ENCODE measurements at places on chromosomes 4 and X. TPM values are rescaled to one million over a fixed set of nuclear protein-coding genes. Genes with fewer than 3 reads are reported as not detected.
A peak's percentile ranks its signal among the peaks of the same experiment; 100 is the strongest.

DNA sequence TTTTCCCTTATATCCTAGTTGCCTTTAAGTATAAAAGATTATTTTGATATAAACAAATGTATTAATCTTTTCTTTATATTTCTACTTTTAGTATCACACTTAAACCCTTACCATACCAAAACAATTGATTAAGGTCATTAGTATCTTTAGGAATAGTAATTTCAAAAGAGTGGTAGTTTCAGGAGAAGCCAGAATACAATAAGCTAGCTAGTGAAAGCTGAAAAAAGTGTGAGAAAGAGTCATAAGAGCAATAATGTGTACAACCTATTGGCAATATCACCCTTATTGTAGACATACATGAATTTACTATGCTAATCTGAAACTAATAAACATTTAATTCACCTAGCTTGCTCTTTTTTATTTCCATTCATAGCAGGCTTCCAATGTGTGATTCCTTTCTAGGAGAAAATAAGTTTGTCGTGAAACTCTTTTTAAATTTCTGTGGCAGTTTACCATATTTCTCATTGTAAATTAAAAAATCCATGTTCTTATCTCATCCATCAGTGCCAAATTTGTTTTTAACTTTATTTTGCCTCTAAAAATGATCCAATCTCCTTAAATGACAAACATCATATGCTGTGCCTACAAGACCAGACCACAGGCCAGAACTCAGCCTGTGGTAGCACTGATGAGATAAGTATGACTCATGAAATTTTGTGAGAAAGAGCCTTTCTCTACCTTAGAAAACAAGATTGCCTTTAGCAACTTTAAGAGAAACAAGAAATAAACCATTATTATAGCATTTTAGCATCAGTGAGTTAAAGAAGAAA lies 8.1 kb downstream of the NEK1 start:
- DNase-seq: peak; percentile 40
- H3K4me3 ChIP-seq: no peak overlapping the region
- H3K4me1 ChIP-seq: peaks cover 28% of the 10 kb centered on the region
- H3K27me3 ChIP-seq: no peaks in the 10 kb centered on the region
- H3K36me3 ChIP-seq: peaks cover 24% of the 10 kb centered on the region

- no peak for DNase-seq
- H3K4me3 ChIP-seq: no peak overlapping the region
- no peaks in the 10 kb centered on the region for H3K4me1 ChIP-seq
- no peak overlapping the region for H3K27ac ChIP-seq
- no peaks in the 10 kb centered on the region for H3K27me3 ChIP-seq
Observed at GRCh38 chr4:111399623-111400022, 745.6 kb upstream of the FAM241A start.

DNA sequence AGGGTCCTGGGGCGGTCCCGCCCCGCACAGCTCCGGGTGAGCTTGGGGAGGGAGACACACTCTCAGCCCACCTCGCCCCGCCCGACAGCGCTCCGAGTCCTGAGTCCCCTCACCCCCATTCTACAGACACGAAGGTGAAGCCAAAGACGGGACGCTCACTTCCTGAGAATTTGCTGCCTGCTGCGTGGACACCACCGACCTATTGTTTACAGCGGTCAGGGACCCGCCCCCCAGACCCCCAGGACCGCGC lies 796 bp upstream of the ZNF141 start:
- peaks cover 48% of the 10 kb centered on the region for H3K36me3 ChIP-seq
- H3K27me3 ChIP-seq: peaks cover 2% of the 10 kb centered on the region
- H3K4me1 ChIP-seq: peaks cover 27% of the 10 kb centered on the region
- H3K27ac ChIP-seq: peak overlapping the region; percentile 100

- H3K4me1 ChIP-seq: no peaks in the 10 kb centered on the region
- no peaks in the 10 kb centered on the region for H3K36me3 ChIP-seq
- no peak overlapping the region for H3K27ac ChIP-seq
- no peaks in the 10 kb centered on the region for H3K27me3 ChIP-seq
Observed at GRCh38 chr4:74874753-74875367, 58.1 kb upstream of the PARM1 start.

The PABPC5 gene
- not detected for total RNA-seq

GRCh38 chrX:22313766-22314165 lies 41.1 kb downstream of the CBLL2 start:
- H3K27ac ChIP-seq: no peak overlapping the region
- no peaks in the 10 kb centered on the region for H3K27me3 ChIP-seq
- no peaks in the 10 kb centered on the region for H3K36me3 ChIP-seq
- no peak overlapping the region for H3K4me3 ChIP-seq

DNA sequence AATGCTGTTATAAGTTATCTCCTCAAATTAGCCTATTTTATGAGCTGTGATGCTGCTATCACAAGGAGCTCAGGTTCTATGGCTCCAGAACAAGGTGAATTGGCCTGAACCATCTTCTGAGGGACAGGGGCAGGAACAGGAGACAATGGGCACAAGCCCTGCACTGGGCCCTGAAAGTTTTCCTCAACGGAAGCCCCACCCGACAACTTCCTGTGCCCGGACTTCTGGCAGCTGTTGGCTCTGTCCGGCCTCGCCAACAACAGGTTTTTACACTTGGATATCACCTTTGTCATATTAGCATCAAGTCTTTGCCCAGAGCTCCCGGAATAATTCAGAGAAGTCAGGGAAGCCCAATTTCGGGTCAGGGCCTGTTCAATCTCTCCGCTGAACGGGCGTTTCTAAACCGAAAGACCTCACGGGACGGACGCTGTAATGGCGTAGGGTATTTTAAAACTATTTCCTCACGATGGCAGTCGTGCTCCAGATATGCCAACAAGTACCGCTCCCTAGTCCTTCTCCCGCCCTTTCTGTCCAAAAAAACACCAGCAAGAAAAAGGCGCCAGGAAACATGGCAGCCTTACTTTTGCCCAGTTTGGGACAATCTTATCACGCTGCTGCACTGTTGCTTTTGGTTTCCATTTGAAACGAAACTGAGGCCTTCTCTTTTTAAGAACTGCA lies 201.0 kb upstream of the STK26 start:
- H3K4me3 ChIP-seq: no peak overlapping the region
- peaks cover 2% of the 10 kb centered on the region for H3K36me3 ChIP-seq
- peaks cover 10% of the 10 kb centered on the region for H3K4me1 ChIP-seq
- no peak overlapping the region for H3K27ac ChIP-seq

The TEX13B gene
- not detected for total RNA-seq

DNA sequence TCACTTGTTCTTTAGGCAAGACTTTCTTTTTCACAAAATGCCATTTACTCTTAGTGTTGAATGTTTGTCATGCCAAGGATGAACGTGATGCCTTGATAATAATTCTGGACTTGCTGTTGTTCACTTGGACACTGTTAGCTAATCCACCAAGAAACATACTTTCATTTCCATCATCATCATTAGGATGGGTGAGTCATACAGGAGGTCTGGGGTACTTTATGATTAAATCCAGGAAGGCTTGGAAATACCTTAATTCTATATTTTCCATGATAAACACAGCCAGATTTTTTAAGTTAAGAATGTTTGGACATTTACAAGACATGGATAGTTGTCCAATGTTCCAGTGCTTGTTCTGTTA lies 260.7 kb upstream of the GIMD1 start:
- H3K27ac ChIP-seq: no peak overlapping the region
- no peaks in the 10 kb centered on the region for H3K36me3 ChIP-seq
- DNase-seq: no peak
- H3K27me3 ChIP-seq: no peaks in the 10 kb centered on the region
- H3K4me3 ChIP-seq: no peak overlapping the region
- H3K4me1 ChIP-seq: no peaks in the 10 kb centered on the region

GRCh38 chr4:84379917-84380641 lies 119.0 kb downstream of the NKX6-1 start:
- peaks cover 10% of the 10 kb centered on the region for H3K27me3 ChIP-seq
- no peak overlapping the region for H3K4me3 ChIP-seq
- no peaks in the 10 kb centered on the region for H3K4me1 ChIP-seq

The GPR50 gene
- not detected for total RNA-seq
